ENCODE measurements at places on chromosomes 7 and 10.

GRCh38 chr7:90611115-90611514 lies 15.0 kb downstream of the CDK14 start:
- DNase-seq: no peak

DNA sequence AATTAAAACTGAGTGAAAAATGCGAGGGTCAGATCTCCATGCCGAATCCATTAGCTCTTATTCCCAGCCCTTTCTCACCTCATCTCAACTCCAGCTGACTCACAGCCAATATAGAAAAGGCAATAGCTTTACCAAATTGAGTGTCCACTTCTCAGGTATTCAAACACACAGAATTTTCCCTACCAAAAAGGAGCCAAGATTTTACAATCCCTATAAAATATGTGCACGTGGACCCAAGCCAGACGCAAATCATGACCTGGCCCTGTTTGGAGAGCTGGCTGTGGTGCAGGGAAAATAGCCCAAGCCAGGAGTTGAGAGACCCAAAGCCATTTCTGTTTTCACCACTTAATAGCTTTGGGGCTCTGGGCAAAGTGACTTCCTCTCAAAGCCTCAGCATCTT lies 379.7 kb upstream of the AUTS2 start:
- no peak for DNase-seq

- no peak for DNase-seq
Observed at GRCh38 chr10:133013463-133013862, 71.1 kb upstream of the CFAP46 start.

DNA sequence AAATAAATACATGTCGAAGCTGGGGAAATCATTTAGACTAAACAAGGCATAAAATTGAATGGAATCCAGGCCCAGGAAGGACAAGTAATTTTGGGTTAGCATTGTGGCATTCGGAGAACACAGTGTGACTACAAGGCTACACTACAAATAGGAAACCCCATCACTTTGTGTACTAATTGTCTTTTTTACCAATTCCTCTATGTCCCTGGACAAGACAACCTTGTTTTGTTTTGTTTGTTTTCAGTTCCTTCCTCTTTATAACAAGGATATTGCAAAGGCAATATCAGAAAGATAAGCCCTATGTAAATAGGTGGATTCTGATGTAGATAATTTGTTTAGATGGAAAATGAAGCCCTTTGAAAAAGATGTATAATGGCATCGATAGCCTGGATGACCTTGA lies 215.9 kb upstream of the MKLN1 start:
- DNase-seq: no peak

GRCh38 chr10:112649006-112649821 lies 202.2 kb downstream of the VTI1A start:
- DNase-seq: no peak

DNA sequence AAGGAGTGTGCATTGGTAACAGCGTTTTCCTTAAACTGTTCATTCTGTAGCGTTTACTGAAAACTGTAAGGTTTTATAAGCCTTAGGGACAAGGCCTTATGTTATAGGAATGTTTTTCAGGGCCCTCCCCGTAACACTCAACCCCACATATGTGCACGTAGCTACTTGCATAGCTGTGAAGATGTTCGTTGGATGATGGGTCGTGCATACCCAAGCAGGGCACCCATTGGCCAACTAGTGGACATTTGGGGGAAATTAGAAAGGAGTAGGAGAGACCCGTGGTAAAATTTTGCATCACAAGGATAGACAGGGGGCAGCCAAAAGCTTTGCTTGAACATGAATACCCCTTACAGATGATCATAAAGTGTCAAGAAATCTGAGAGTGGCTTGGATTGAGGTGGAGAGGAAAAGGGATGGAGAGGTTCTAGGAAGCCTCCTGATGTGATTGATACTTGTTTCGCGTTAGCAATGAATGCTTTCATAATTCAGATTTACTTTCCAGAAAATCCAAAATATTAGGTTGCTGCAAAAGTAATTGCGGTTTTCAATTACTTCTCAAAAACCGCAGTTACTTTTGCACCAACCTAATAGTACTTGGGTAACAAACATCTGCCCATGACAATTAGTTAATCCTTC lies 878 bp downstream of the SEC61A2 start:
- DNase-seq: peak; percentile 61

GRCh38 chr7:112383671-112384417 lies 66.4 kb upstream of the IFRD1 start:
- no peak for DNase-seq

DNA sequence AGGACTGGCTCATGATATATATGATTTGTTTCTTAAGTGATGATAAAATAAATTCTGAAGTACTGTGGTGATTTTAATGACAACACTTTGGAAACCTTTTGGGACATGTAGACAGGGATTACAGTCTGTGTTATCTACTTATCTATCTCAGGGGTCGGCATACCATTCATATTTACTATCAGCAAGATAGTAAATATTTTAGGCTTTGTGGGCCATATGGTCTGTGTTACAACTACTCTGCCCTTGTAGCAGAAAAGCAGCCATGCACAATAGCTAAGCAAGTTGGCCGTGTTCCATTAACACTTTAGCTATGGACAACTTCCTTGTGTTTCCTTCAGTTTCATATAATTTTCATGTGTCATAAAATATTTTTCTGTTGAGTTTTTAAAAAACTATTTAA lies 97.8 kb upstream of the PRPS1L1 start:
- DNase-seq: no peak

DNA sequence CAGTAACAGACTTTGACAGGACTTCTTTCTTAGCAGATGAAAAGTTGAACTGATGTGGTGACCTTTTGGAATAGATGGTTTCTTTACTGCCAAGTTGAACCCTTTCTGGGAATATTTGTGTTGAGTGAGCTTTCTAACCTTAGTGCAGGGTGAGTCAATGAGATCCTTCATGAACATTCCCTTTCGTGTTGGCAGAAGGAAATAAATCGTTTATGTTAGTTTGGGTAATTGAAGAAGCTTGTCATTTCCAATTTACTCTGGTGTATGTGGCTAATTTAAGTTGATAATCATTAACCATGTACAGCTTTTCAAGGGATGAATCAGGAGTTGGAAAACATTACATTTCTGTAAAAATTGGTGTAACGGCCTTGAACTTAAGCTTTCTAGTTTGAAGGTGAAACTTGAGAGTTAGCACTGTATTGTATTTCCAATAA lies 43.4 kb downstream of the PTTG1IP2 start:
- DNase-seq: no peak

DNA sequence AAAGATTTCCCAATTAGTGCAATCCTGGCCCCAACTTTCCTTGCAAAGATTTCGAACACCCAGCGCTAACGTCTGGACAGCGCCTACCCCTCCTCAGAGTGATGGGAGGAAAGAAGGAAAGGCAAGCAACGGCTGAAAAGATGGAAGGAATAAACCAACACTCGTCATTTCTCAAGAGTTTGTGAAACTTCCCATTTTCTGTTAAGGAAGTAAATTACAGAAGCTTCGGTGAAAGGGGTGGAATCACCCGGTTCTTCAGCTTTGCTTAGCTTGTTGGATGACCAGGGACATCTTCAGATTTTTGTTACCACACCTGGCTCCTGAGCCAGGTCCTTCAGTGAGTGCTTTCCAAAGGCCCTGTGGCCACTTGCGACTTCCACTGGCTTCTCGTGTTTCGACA lies 313.1 kb downstream of the SKIDA1 start:
- no peak for DNase-seq

DNA sequence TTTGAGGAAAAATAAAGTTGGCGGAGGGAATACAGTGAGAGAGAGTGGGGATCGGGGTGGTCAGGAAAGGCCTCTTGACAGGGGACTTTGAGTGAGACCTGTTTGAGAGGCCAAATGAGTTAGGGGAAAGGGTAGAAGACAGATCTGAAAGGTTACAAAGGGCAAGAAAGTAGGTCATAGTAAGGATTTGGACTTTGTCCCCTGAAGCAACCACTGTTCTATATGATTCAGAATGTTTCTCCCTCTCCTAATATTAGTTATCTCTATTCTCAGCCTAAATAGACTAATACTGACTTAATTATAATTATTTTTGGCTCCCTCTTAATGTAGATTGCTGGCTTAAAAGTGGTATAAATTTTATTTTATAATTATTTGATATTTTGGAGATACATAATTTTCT lies 88.0 kb downstream of the CTNNA3 start:
- no peak for DNase-seq

DNA sequence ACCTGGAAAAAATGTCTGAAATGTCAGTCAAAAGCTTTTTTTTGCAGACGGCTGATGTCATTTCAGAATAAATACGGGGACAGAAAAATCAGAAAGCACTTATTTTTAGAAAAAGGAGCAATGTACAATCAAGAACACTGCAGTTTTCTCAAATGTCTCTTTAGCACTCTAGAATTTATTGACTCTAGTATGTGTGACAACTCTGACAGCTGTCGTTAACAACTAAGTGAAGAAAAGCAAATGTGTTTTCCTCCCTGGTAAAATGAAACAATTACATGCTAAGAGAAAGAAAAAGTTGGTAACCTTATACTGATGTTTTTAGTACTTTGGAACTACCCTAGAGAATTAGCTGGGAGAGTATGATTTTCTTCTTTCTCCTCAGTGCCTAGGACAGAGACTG lies 497.4 kb downstream of the GRM8 start:
- DNase-seq: no peak

- no peak for DNase-seq
Observed at GRCh38 chr7:2198206-2198605, 34.5 kb downstream of the MAD1L1 start.

DNA sequence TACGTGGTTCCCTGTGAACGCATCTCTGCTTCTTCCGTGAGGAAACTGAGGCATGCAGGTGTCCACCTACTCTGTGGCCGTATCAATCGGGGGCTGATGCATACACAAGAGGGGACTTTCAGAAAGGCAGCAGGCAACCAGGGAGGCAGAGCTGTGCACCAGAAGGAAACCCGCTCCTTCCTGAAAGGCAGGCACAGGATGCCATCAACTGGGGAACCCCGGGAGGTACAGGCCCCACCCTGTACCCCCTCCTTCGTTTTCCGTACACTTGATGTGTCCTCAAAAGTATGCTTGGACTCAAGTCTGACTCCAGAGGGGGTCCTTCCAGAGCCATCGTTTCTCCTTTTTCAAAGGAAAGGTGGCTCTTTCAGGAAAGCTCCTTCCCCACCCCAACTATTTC lies 59.5 kb downstream of the ASB13 start:
- DNase-seq: no peak

- peak; percentile 15 for DNase-seq
Observed at GRCh38 chr10:12547301-12547771, 198.0 kb downstream of the CAMK1D start.

GRCh38 chr10:123748711-123749110 lies 82.6 kb downstream of the GPR26 start:
- no peak for DNase-seq

- DNase-seq: no peak
Observed at GRCh38 chr7:1842321-1843221, 172.5 kb downstream of the ELFN1 start.

DNA sequence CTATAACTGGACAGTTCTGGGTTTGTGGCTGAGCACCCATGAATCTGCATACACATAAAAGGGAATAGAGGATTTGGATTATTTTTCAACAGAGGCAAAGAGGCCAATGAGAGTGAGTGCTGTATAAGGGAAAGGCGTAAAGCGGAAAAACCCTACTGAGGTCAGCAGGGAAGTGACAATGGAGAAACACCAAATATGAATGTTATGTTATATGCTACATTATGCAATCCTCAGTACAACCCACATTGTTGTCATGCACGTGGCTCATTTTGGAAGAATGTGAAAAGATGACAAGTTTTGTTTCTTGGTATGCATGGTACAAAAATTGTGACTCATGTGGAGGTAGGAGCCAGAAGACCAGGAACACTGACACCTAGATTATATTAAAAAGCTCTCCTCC lies 113.6 kb upstream of the AMPH start:
- DNase-seq: no peak

GRCh38 chr7:134798155-134798554 lies 18.7 kb downstream of the CALD1 start:
- DNase-seq: no peak

- peak; percentile 25 for DNase-seq
Observed at GRCh38 chr10:74900297-74900696, 73.9 kb downstream of the KAT6B start.

DNA sequence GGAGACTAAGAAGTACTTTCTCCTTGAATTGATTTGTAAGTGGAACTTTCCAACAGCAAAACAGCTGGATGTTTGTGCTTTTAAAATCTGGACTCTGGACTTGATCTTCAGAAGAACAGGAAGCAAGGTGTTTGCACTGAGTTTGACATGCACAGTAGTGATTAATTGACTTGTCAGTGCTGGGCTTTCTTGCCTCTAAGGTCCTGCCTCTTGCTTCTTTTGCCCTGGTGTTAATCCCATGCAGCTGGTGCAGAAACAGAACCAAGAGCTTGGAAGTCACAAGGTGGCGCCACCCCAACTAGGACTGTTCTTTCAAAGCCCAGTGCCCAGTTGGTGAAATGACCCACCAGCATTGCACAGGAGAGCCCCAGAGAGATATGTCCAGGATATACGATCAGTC lies 66.8 kb upstream of the SEPHS1 start:
- DNase-seq: no peak

DNA sequence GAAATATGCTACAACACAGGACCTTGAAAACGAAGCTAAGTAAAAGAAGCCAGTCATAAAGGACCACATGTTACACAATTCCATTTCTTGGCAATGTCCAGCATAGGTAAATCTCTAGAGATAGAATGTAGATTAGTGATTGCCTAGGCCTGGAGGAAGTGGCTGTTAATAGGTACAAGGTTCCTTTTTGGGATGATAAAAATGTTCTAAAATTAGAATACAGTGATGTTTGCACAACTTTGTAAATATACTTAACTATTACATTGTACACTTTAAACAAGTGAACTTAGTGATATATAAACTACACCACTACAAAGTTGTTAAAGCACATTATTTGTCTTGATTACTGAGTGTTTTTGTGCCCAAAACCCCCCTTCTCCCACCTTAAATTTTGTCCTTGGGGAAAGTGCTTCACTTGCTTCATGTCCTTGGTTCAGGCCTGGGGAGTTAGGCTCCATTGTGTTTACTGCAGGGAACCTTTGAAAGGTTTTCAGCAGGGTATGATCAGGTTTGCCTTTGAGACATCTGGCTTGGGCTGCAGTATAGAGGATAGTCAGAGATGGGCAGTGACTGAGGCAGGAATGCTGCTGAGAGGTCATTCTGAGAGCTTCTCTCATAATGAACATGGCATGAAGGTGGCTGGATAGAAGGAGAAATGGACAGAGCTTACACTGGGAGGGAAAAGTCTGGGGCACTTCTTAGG lies 1052.6 kb downstream of the REEP3 start:
- no peak for DNase-seq

- DNase-seq: no peak
Observed at GRCh38 chr7:142548978-142549377, 200.3 kb upstream of the PRSS1 start.

GRCh38 chr7:157730614-157731013 lies 393.8 kb downstream of the DNAJB6 start:
- no peak for DNase-seq

- no peak for DNase-seq
Observed at GRCh38 chr7:47771336-47771989, 176.8 kb downstream of the PKD1L1 start.

GRCh38 chr10:5522913-5523560 lies 1.7 kb upstream of the CALML3 start:
- DNase-seq: no peak

DNA sequence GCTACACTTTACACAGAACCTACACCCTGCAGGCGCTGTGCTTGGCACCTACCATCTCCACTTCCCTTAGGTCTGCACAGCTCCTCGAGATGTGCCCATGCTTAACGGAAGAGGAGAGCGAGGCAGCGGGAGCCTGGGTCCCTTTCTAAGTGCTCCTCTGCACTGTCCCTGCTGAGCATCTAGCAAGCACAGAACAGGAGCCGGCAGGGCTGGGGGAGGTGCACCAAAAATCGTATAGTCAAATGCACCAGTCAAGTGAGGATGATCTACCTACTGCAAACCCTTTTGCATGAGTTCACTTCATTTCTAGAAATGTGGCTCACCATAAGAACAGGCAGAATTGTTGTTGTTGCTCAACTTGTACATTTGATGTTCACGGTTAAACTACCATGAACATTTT lies 267.7 kb downstream of the TNS3 start:
- no peak for DNase-seq
